ENCODE measurements at places on chromosomes 3 and 15.

DNA sequence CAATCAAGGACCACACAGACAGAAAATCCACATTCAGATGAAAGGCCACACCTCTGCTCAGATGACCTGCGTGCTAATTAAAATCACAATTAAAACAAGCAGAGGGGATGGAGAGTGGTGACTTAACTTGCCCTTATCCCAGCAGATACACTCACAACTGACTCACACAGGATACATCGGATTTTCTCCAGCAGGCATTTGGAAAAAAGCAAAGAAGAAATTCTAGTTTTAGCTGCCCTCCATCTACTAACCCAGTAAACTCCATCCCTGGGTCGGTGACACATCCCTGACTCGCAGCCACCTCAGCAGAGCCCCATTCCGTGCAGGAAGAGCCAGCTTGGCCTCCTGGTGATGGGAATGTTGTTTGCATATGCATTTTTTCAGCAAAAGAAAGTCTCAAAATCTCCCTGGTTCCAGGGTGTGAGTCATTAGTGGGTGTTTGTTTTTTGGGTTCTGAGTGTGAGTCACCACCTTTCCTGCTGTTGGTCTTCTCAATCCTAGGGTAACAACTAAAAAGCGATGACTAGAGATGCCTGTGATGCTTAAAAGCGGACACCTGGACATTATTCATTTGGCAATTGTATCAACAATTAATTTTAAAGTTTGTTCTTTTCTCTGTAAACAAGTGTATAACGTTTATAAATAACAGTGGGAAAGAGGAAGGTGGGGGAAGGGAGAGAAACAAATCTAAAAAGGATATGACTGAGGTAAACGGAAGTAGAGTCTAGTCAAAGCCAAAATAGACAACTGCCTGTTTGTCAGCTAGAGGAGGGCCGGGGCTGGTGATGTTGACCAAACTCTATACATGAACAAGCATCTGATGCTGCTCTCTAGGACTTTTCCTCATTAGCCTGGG lies 49.8 kb upstream of the SLC4A7 start:
- DNase-seq = no peak

- peak; percentile 15 for DNase-seq
Observed at GRCh38 chr3:107942244-107942643, 148.6 kb downstream of the CD47 start.

DNA sequence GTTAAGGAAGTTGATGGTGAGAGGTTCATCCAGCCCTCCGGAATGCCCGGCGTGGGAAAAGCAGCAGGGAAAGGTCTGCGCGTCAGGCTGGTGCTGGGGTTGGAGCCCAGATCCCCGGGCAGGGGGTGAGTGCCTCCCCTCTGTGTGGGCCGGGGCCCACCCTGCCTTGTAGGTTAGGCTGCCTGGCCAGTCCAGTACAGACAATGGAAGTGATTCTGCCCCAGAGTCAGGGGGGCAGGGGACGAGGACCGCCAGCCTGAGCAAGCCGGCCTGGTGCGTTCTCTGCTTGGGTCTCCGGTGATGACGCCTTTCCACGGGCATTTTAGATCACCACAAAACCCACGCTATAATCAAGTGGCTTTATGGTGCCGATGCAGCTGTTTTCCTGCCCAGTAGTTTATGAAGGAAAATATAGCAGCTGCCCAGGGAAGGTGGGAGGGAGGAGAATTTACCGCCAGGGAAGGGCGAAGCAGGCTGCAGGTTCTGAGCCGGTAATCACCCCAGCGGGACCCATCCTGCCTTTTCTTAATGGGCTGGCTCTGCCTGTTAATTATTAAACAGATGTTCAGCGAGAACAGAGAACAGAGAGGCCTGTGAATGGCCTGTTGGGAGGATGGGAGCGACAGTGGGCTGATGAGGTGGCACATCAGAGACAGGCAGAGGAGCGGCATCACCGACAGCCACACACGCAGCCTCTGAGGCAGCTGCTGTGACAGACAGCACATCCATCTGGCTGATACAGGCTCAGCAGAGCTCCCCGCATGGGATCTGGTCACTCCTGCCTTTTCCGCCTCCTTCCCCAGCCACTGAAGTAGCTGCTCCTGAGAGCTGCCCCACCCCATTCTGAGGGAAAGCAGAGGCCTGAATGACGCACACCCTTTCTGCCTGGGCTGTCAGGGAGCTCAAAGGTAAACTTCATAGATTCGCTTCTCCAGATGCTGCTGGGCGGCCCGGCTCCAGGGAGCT lies 35.2 kb downstream of the BDH1 start:
- no peak for DNase-seq

DNA sequence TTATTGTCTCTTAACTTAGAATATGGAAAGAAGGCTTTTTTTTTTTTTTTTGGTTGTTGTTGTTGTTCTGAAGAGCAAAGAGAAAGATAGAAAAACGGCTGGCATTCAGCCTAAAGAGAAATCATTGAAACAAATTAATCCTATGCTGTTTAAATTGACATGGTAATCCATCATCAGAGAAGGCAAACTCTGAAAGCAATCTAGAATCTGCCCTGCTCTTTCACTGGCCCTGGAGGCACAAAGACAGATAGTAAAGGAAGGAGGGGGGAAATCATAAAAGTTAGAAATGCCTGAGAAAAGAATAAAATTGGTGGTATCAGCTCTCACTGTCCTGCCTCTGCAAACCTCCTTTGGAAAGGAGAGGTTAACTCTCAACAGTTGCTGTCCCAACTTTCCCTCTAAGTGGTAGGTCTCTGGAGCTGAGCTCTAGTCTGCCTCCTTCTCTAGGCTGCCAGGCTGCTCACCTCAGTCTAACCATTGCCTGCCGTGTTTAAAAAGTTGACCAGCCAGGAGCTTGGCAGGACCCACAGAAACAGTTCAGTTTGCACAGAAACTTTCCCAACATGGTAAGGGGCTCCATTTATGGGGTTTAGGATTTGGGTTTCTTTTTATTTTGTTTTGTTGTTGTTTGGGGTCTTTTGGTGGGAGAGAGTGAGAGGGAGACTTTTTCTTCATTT lies 13.4 kb upstream of the NR2F2 start:
- DNase-seq = no peak

GRCh38 chr3:101268971-101269671 lies 51.3 kb downstream of the IMPG2 start:
- no peak for DNase-seq

DNA sequence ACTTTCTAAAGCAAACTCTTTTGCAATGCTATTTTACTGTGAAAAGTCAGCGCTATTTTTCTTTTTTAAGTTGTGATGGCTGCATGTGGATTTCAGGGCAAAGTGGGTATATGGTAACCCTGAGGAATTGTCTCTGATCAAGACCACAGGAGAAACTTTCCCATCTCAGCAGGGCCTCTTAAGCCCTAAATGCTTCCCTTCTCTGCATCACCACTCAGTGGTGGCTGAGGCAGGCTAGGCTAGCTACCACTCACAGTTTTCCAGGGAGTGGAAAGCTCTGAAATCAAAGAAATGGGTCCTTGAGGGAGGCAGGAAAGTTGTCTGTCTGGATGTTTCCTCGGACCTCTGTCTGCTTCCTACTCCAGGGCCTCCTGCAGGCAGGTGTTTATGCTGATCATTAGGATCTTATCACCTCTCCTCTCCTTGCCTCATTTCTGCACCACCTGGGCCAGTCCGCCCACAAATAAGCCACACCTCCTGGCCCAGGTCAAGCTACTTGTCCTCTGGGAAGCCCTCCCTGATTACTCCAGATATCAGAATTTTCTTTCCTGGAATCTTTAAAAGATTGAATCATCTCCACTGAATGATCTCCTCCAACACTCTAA lies 37.0 kb downstream of the CEMIP start:
- DNase-seq = no peak

GRCh38 chr3:171181907-171182690 lies 155.6 kb upstream of the SLC2A2 start:
- no peak for DNase-seq

DNA sequence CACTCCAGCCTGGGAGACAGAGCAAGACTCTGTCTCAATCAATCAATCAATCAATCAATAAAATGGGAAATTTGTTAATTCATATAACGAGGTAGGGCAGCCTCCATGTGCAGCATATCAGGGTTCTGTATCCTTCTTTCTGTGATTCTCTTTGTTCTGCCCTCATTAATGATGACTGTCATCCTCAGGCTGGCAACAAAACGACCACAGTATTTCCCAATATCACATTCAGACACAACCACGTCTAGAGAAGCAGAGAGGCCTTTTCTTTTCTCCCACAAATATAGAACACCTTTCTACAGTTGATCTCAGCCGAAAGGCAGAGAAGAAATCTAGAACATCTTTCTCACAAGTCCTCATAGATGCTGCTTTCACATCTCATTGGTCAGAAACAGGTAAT lies 11.2 kb downstream of the CEP19 start:
- DNase-seq = no peak

DNA sequence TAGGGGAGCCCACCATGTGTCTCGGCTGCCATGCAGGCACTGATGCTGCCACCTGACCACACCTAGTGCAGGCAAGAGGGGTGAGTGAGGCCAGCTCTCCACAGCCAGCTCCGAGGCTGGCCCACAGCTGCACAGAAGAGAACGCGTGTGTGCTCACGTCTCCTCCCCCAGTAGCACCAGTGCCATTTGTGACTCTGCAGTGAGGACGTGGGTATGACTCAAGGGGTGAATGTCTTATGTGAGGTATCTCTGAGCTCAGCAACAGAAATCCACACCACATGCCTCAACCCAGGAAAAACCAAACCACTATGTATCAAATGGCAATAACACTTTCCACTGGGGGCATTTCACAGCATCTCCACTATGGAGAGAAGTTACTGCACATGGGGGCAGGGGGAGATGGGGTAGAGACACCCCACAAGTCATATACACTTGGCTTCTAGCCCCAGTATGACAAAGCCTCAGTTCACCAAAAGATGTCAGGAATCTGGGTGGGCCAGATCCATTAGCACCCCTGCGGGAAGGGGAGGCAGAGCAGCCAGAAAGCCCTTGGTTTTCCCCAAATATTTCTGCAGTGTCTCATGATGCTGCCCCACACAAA lies 87.6 kb downstream of the LRIG1 start:
- no peak for DNase-seq

DNA sequence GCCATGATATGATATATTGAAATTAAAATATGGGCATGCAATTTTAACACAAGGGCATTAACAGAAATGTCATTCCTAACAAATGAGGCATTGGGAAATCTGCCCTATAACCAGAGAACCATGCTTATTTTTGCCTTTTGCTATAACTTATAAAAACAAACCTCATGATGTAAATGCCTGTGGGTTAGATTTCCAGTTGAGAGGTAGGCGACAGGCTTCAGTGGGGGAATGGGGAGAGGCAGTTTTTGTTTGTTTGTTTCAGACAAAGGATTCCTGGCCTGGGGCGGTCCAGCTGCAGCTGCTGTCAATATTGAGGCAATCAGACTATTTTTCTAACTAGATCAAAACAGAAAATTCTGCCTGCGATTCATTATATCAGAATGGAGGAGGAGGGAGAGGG lies 490.4 kb upstream of the CFAP20DC start:
- no peak for DNase-seq

DNA sequence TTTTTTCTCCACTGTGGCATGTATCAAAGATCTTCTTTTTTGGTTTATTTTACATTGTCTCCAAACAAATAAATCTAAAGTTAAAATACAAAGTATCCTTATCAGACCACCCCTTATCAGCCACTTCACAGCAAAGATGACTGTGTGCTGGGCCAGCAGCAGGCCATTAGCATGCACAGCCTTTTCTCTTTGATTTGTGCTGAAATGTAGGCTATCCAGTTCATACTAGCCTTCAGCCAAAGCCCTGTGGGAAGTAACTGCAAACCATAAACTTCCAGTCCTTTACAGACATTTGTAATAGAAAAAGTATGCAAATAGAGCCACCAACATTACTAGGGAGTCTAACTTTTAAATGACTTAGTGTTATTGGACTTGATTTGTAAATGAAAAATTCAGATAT lies 816.3 kb downstream of the FHIT start:
- no peak for DNase-seq

GRCh38 chr3:155744626-155745324 lies at the start of gene PLCH1:
Gene PLCH1 (minus strand): TSS chr3:155745071. CDS start chr3:155704224, 40,847 bp downstream.
- peak; percentile 13 for DNase-seq

- no peak for DNase-seq
Observed at GRCh38 chr3:40780291-40780924, 255.6 kb downstream of the ZNF621 start.

- no peak for DNase-seq
Observed at GRCh38 chr15:65338366-65338765, 33.9 kb downstream of the RNU5B-1 start.

DNA sequence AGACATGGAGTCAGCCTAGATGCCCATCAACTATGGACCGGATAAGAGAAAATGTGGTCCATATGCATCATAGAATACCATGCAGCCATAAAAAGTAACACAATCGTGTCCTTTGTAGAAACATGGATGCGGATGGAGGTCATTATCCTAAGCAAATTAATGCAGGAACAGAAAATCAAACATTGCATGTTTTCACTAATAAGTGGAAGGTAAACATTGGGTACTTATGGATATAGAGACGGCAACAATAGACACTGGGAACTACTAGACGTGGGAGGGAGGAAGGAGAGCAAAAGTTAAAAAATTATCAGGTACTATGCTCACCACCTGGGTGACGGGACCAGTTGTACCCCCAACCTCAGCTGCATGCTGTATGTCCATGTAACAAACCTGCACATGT lies 2.5 kb downstream of the PLD1 start:
- no peak for DNase-seq

DNA sequence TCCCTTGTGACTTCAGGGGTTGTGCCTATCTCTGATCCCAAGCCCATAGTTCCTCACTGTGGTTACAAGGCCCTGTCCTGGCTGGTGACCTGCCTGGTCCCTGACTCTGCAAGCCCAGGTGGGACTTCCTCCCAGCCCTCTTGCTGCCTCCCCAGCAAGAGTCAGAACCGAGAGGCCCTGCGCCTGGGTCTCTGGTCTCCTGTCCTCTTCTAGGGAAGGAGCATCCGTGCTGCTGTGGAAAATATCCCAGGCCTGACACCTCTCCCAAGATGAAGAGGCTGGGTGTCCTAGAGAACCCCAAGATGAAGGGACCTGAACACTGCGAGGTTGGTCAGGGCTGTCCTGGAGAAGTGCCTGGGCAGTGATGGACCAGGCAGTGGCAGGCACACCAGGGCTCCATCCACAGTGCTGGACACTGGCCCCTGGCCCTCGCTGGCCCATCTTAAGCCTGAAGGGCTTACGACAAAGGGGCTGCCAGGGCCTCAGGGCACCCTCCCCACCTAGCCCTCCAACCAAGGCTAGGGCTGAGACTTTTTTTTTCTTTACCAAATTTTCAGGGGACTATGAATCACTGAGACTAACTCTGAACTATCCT lies 32.7 kb downstream of the PTH1R start:
- DNase-seq = no peak

GRCh38 chr15:25844076-25844475 lies 19.1 kb downstream of the ATP10A start:
- no peak for DNase-seq

DNA sequence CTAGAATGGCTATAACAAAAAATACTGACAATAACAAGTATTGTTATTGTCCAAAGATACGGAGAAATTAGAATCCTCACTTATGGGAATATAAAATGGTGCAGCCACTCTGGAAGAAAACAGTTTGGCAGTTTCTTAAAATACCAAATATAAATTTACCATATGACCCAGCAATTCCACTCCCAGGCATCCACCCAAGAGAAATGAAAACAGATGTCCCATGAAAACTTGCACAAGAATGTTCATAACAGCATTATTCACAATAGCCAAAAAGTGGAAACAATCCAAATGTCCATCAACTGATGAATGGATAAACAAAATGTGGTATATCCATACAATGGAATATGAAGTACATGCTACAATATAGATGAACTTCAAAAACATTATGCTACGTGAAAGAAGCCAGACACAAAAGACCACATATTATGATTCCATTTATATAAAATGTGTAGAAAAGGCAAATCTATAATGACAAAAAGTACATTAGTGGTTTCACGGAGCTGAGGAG lies 9.4 kb downstream of the AAGAB start:
- DNase-seq = no peak

Measured in activated T-helper 2 cell treated with anti-CD3 and anti-CD28 coated beads, Interferon-gamma antibody, Interleukin-2, Interleukin-4, amounts not matched to agents 10 μg/mL and 5 μg/mL and 100 μg/mL, durations not matched to agents 14 hours and 24 hours and 36 hours (primary cell).